Natural killer cell treated with Interleukin-12 subunit alpha and Interleukin-12 subunit beta and Interleukin-15 and Interleukin-18, amount 100 ng/mL, for 72 hours (primary cell): ENCODE measurements at places on chromosomes 2 and 18. TPM values are rescaled to one million over a fixed set of nuclear protein-coding genes. Genes with fewer than 3 reads are reported as not detected.

DNA sequence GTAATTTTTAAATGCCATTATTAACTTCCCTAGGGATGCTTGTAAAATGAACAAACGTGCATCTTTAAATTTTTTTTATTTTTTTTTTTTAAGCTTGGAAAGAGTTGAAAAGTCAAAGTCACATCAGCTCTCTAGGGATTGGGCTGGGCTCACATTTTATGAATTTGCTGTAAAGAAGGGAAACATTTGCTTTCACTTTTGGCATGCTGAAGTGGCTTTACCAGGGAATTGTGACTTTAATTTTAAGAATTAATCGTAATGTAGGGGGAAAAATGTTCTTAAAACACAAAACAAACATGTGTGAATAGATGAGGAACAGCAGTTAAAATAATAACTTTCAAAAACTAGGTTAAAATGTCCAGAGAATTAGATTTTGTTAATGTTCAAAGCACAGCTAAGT is 123.0 kb downstream of the AGAP1 start:
- H3K36me3 ChIP-seq, result no peaks in the 10 kb centered on the region
- no peak overlapping the region for H3K27ac ChIP-seq
- H3K4me1 ChIP-seq, result no peaks in the 10 kb centered on the region
- no peak for DNase-seq
- no peak overlapping the region for H3K4me3 ChIP-seq
- peaks cover 20% of the 10 kb centered on the region for H3K27me3 ChIP-seq

DNA sequence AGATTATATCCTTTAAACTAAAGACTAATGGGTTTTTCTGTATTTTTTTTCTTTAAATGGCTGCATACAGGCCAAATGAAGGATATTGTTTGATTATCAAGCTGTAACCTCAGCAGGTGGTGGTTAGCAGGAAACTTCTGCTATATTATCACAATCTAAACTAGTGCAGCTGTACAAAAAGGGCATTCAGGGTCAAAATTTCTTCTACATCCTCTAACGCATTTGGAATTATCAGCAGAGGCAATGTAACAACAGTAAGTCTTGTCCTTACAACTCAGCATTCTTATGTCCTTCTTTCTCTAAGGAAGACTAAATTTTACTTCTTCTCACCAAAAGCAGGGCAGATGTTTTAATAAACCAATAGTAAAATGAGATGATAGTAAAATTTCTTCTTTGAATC is 135.8 kb upstream of the FN1 start:
- H3K36me3 ChIP-seq, result no peaks in the 10 kb centered on the region
- H3K4me1 ChIP-seq, result no peaks in the 10 kb centered on the region
- no peak overlapping the region for H3K4me3 ChIP-seq
- H3K27me3 ChIP-seq, result peaks cover 19% of the 10 kb centered on the region

DNA sequence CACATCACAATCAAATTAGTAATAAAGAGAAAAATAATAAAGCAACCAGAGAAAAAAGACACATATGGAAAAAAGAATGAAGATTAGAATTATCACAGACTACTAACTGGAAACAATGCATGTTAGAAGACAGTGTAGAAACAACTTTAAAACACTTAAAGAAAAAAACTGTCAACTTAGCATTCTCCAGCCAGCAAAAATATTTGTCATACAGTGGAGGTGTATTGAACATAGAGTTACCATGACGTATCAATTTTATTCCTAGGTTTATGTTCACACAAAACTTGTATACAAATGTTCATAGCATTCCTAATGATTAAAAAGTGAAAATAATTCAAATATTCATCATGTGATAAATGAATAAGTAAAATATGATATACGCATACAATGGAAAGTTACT is 61.5 kb upstream of the ADAM23 start:
- H3K27me3 ChIP-seq, result no peaks in the 10 kb centered on the region
- DNase-seq, result no peak
- no peak overlapping the region for H3K4me3 ChIP-seq
- H3K36me3 ChIP-seq, result peaks cover under 1% of the 10 kb centered on the region

The DSC2 gene
- not detected for total RNA-seq

The ITGB6 gene
- total RNA-seq, result not detected

The FOXI3 gene
- not detected for total RNA-seq

GRCh38 chr2:206982360-206982955 is 43.1 kb downstream of the CPO start:
- no peak overlapping the region for H3K27ac ChIP-seq
- H3K27me3 ChIP-seq, result peaks cover 2% of the 10 kb centered on the region
- DNase-seq, result no peak
- H3K4me3 ChIP-seq, result no peak overlapping the region
- peaks cover 24% of the 10 kb centered on the region for H3K4me1 ChIP-seq

The CYS1 gene
- 0.45 TPM for total RNA-seq

The CHRND gene
- not detected for total RNA-seq

The TEX44 gene
- not detected for total RNA-seq

GRCh38 chr2:75737961-75738360 is 27.2 kb upstream of the GCFC2 start:
- peaks cover 24% of the 10 kb centered on the region for H3K27me3 ChIP-seq
- H3K4me3 ChIP-seq, result no peak overlapping the region
- no peak for DNase-seq
- H3K4me1 ChIP-seq, result peaks cover 2% of the 10 kb centered on the region
- H3K36me3 ChIP-seq, result peaks cover 2% of the 10 kb centered on the region

GRCh38 chr2:33018271-33018670 is 71.5 kb downstream of the LTBP1 start:
- no peak overlapping the region for H3K27ac ChIP-seq
- DNase-seq, result no peak
- H3K4me3 ChIP-seq, result no peak overlapping the region
- peaks cover 13% of the 10 kb centered on the region for H3K27me3 ChIP-seq

GRCh38 chr2:173990245-173990644 is 25.1 kb upstream of the SP3 start:
- no peak for DNase-seq
- no peak overlapping the region for H3K4me3 ChIP-seq
- H3K4me1 ChIP-seq, result no peaks in the 10 kb centered on the region
- H3K27me3 ChIP-seq, result peaks cover 11% of the 10 kb centered on the region

DNA sequence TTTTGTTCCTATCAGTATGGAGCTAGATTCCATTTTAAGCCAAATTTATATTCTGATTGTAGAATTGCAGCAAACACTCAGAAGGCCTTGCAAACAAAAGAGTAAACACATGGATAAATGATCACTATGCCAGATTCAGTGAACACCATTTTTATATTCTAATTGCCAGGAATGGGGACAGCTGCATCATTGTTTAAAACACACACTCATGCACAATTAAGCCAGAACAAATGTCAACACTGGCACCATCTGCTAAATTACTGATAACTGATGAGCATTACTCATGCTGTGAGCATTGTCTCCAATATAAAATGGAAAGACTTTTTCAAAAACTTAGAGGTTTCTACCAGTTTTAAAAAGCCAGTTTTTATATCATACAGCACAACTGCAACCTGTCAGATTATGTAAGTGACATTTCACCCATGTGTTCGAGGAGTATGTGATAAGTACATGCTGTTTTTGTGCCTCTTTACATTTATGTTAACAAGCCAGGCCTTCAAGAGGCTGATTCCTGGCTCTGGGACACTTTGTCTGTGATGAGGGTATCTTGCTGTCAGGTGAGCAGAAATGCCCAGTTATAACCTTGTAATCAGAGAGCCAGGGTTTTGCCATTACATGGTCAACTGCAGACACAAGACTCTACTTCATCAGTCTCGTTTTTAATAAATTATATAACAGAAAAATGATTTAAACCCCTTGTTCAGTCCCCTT is 4.4 kb upstream of the ST8SIA5 start:
- no peaks in the 10 kb centered on the region for H3K4me1 ChIP-seq
- no peaks in the 10 kb centered on the region for H3K36me3 ChIP-seq
- no peak overlapping the region for H3K4me3 ChIP-seq
- no peak for DNase-seq

The PIEZO2 gene
- not detected for total RNA-seq

- no peak overlapping the region for H3K4me3 ChIP-seq
- H3K27ac ChIP-seq, result no peak overlapping the region
- H3K27me3 ChIP-seq, result no peaks in the 10 kb centered on the region
- no peak for DNase-seq
- H3K4me1 ChIP-seq, result peaks cover 11% of the 10 kb centered on the region
Measured at GRCh38 chr18:74507097-74507881, 11.1 kb downstream of the CNDP2 start.

DNA sequence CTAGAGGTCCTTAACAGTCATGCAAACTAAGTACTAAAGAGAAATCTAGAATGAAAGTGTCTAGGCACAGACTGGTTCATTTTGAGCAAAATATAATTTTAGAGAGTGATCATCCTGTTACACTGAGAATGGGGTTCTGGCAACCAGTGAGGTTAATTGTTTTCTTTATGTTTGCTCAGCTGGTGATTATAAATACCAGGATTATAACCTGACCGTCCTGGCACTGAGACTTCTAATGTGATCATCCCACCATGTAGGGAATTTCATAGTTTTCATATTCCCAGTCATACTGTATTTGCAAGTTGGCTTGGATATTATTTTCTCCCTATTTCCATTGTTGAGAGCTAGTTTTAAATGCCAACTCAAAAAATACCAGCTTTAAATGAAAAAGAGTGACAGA is 852.5 kb upstream of the LRATD1 start:
- no peaks in the 10 kb centered on the region for H3K27me3 ChIP-seq
- no peaks in the 10 kb centered on the region for H3K4me1 ChIP-seq
- no peaks in the 10 kb centered on the region for H3K36me3 ChIP-seq

DNA sequence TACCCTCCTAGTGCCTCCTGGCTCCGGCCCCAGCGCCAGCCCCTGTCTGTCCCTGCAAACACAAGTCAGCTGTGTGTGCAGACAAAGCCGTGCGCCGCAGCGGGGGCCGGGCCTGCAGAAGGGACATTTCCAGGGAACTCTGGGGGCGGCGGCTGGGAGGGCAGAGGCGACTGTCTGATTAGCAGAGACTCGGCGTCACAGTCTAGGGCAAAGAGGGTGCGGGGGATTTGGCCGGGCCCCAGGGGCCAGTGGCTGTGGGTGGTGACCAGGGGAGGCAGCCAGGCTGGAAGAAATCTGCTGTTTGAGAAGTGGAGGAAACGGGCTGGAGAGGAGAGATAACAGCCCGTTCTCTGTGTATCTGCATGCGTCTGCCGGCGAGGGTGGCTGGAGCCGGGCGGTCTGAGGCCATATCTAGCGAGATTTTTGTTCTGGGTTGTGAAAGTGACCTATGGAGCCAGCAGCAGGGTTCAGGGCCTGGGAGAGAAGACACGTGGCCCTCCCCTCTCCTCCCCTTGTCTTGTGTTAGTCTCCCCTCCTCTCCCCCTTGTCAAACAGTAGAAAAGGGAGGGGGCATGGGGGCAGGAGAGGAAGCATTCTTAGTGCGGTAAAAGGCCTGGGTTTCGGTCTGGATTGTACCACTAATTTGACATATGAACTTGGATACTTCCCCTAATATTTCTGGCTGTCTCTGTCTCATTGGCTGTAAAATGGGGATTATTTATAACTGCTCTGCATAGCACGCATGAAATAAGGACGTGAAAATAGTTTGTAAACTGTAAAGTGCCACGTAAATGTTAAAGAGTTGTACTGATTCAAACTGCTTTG is 169.4 kb downstream of the SMAD7 start:
- no peak for DNase-seq
- no peaks in the 10 kb centered on the region for H3K36me3 ChIP-seq
- H3K27ac ChIP-seq, result peak overlapping the region; percentile 45
- H3K27me3 ChIP-seq, result no peaks in the 10 kb centered on the region

The CCDC68 gene
- total RNA-seq, result 0.74 TPM

The RFTN2 gene
- not detected for total RNA-seq

The COL3A1 gene
- total RNA-seq, result not detected

- no peaks in the 10 kb centered on the region for H3K27me3 ChIP-seq
- DNase-seq, result no peak
- no peak overlapping the region for H3K4me3 ChIP-seq
- no peak overlapping the region for H3K27ac ChIP-seq
- peaks cover 6% of the 10 kb centered on the region for H3K36me3 ChIP-seq
- H3K4me1 ChIP-seq, result no peaks in the 10 kb centered on the region
Measured at GRCh38 chr18:6757931-6758330, 28.4 kb downstream of the ARHGAP28 start.

GRCh38 chr2:47561906-47562305 is 158.9 kb downstream of the MSH2 start:
- DNase-seq, result no peak
- H3K36me3 ChIP-seq, result no peaks in the 10 kb centered on the region
- peaks cover 12% of the 10 kb centered on the region for H3K27me3 ChIP-seq
- no peaks in the 10 kb centered on the region for H3K4me1 ChIP-seq
- H3K27ac ChIP-seq, result no peak overlapping the region

- no peak overlapping the region for H3K4me3 ChIP-seq
- H3K27me3 ChIP-seq, result no peaks in the 10 kb centered on the region
- no peaks in the 10 kb centered on the region for H3K4me1 ChIP-seq
- no peak overlapping the region for H3K27ac ChIP-seq
Measured at GRCh38 chr2:55883357-55883756, 40.2 kb downstream of the EFEMP1 start.

GRCh38 chr2:101625387-101625786 is 72.1 kb upstream of the MAP4K4 start:
- H3K27ac ChIP-seq, result peak overlapping the region; percentile 65
- peaks cover 51% of the 10 kb centered on the region for H3K4me1 ChIP-seq
- no peaks in the 10 kb centered on the region for H3K27me3 ChIP-seq
- peak overlapping the region; percentile 15 for H3K4me3 ChIP-seq
- H3K36me3 ChIP-seq, result no peaks in the 10 kb centered on the region

The SLC14A1 gene
- total RNA-seq, result 2.3 TPM

DNA sequence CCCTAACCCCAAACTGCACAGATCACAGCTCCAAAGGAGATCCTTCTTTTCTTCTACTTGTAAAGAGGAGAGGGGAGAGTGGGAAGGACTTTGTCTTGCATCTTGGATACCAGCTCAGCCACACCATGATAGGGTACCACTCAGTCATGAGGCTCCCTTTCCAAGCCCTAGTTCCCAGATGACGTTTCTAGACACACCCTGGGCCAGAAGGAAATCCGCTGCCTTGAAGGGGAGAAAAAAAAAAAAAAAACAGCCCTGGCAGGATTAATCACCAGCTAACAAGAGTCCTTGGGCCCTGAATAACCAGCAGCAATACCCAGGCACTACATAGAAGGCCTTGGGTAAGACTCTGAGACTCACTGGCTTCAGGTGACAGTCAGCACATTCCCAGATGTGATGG is 36.9 kb downstream of the ST8SIA3 start:
- peaks cover 5% of the 10 kb centered on the region for H3K36me3 ChIP-seq
- H3K27ac ChIP-seq, result no peak overlapping the region
- no peak overlapping the region for H3K4me3 ChIP-seq
- H3K4me1 ChIP-seq, result no peaks in the 10 kb centered on the region

The GPR148 gene
- not detected for total RNA-seq

- H3K27me3 ChIP-seq, result peaks cover 6% of the 10 kb centered on the region
- no peaks in the 10 kb centered on the region for H3K4me1 ChIP-seq
- H3K36me3 ChIP-seq, result no peaks in the 10 kb centered on the region
- H3K27ac ChIP-seq, result no peak overlapping the region
Measured at GRCh38 chr2:129733041-129733440, 246.4 kb upstream of the RAB6C start.

The DYNAP gene
- not detected for total RNA-seq

- no peak for DNase-seq
- H3K27me3 ChIP-seq, result no peaks in the 10 kb centered on the region
- no peak overlapping the region for H3K27ac ChIP-seq
Measured at GRCh38 chr2:213537579-213537978, 253.3 kb downstream of the SPAG16 start.
